ENCODE measurements at places on chromosomes 7 and 10.

GRCh38 chr7:134851141-134851540 is 71.7 kb downstream of the CALD1 start:
- no peak for DNase-seq

GRCh38 chr7:131836733-131837132 is 280.3 kb upstream of the PODXL start:
- DNase-seq: no peak

DNA sequence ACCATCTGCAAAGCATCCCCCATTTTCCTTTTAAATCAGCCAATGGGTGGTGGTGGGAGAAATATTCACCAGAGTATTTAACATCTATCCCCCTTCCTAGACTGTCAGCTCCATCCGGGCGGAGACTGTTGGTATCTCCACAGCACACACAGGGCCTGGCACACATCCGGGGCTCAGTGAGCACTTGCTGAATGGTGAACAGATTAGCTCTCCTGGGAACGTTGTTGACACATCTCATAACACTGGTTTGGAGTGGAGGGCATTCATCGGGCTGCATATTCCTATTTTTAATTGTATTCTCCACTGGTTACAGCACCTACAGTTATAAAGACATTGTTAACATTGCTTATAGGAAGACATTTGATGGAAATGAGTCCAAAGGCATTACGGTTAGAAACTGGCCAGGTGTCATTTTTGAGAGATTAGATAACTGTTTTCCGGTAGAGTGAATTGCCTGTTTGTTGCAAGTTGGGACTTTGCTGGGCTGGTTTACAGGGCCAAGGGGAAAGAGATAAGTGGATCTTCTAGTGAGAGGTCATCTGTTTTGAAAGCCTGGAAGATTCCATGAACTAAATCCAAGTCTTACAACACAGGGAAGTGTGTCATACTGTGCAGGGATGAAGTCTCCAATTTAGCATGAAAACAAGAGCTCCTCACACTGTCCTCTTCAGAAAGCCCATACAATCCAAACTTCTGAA is 101.8 kb downstream of the EGFR start:
- DNase-seq: no peak

DNA sequence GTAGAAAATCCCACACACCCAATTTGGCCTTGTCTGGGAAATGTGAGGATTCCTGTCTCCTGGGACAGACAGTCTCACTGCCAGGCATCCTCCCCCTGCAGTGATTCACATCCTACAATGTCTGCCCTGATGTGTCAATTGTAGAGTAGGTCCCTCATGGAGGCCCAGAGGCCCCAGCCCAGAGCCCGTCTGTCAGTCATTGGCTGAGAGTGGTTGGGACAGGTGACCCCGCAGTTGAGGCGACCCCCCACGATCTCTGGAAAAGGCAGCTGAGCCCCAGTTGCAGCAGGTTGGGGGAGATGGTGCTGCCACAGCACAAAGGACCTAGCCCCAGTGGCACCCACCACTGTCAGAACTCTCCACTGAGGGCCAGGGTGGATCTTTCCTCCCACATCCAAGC is 84.3 kb upstream of the INSIG1 start:
- DNase-seq: no peak

- DNase-seq: no peak
Measured at GRCh38 chr10:45256246-45256645, 59.2 kb downstream of the OR13A1 start.

GRCh38 chr7:67423065-67423464 is 426.4 kb downstream of the TYW1 start:
- DNase-seq: no peak

- DNase-seq: no peak
Measured at GRCh38 chr10:96244354-96244753, 27.0 kb downstream of the BLNK start.

DNA sequence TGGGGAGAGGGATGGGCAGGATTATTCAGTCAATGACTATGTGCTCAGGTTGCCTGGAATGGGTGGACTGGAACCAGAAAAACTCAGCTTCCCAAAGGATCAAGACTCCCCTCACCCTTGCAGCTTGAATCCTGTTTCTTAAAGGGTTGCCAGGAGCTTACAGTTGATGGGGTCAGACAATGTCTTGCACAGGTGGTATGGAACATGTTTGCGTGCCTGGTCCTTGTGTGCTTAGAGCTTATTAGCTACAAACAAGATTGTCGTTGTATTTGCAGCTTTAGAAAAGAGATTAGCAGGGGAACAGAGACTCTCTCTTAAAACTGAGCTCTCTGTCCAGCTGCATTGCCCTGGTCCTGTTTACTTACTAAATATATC is 56.9 kb downstream of the PRR15 start:
- no peak for DNase-seq
